ENCODE measurements at places on chromosomes 2 and 18. TPM values are rescaled to one million over a fixed set of nuclear protein-coding genes. Genes with fewer than 3 reads are reported as not detected.

DNA sequence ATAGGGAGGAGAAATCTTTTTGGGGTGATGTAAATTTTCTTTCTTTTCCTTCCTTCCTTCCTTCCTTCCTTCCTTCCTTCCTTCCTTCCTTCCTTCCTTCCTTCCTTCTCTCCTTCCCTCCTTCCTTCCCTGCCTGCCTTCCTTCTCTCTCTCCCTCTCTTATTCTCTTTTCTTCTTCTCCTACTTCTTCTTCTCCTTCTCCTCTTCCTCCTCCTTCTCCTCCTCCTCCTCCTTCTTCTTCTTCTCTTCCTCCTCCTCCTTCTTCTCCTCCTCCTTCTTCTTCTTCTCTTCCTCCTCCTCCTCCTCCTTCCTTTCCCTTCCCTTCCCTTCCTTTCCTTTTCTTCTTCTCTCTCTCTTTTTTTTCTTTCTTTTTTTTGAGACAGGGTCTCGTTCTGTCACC lies 59.9 kb downstream of the MYOM1 start:
- no peak for DNase-seq

Gene KATNAL2
- 0.54 TPM for polyA plus RNA-seq

GRCh38 chr2:13474538-13474937 lies 757.8 kb downstream of the TRIB2 start:
- DNase-seq, result no peak

DNA sequence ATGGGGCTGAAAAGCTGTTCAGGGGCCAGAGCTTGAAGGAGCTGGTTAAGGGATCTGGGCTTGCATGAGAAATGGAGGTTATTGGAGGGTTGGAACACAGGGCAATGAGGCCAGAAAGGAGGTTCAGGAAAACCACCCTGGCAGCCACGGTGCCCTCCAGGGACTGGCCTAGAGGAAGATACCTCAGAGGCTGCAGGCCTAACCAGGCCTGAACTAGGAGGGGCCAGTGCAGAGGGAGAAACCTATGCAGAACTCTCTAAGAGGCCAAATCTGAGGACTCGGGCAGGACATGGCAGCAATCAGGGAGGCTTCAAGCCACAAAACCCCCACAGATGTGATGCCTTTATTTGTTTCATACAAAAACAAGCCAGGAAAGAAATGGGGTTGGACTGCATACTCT lies 66.8 kb downstream of the BIN1 start:
- no peak for DNase-seq

DNA sequence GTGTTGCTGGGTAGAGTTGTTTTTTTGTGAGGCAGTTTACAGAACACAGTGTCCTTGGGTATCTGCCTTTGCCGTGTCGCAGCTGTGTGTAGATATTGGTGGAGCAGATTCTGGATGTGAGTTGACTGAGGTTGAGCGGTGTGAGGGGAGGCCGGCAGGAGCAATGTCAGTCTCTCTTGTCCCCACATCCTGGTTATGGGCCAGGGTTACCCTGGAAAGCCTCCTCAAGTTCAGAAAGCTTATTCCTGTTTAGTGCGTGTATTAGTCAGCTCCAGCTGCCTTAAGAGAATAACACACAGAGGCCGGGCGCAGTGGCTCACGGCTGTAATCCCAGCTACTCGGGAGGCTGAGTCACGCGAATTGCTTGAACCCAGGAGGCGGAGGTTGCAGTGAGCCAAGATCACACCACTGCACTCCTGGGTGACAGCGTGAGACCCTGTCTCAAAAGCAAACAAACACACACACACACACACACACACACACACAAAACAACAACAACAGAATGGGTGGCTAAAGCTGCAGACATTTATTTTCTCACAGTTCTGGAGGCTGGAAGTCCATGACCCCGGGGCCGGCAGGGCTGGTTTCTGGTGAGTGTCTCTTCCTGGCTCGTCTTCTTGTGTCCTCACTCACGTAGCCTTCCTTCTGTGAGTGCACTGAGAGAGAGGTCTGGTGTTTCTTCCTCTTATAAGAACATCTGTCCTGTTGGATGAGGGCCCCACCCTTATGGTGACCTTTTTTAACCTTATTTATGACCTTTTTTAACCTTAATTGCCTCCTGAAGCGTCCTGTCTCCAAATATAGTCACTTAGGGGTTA lies 5.1 kb downstream of the NCK2 start:
- no peak for DNase-seq

Gene RELCH
- 7.4 TPM for polyA plus RNA-seq

Gene LOXL3
- 0.08 TPM for polyA plus RNA-seq

Gene BMPR2
- polyA plus RNA-seq, result 3.1 TPM

Gene PIEZO2
- polyA plus RNA-seq, result not detected

Gene DSC3
- polyA plus RNA-seq, result not detected

GRCh38 chr2:2850859-2851258 lies 519.8 kb upstream of the MYT1L start:
- no peak for DNase-seq

GRCh38 chr2:231056453-231057416 lies at the start of gene PSMD1:
Gene PSMD1 (plus strand): TSS chr2:231056867. CDS start chr2:231057026, 159 bp downstream.
- DNase-seq, result peak; percentile 96

GRCh38 chr2:42169874-42170521 lies 845 bp downstream of the EML4 start:
- peak; percentile 24 for DNase-seq

Gene SMCHD1
- 42.9 TPM for polyA plus RNA-seq

Gene SULT1C4
- polyA plus RNA-seq, result not detected

- no peak for DNase-seq
Measured at GRCh38 chr2:62267696-62268095, 71.8 kb downstream of the B3GNT2 start.

Gene CFAP65
- not detected for polyA plus RNA-seq

DNA sequence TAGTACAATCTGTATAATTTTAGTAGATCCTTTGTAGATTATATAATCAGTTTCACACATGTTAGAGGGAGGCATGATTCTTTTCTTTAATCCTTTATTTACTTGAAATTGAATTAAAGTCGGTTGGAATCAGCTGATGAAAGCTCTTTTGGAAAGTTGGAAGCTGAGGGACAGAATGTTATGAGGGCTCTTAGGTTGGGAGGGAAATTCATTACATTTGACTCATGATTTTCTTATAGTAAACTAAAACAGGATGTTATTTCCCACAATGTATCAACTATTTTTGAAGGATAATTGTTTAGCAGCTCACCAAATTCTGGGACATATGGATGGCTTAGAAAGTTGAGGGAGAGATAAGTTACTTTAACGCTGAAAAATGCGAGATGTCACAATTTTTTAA lies 52.7 kb upstream of the TMEFF2 start:
- DNase-seq, result no peak

GRCh38 chr18:44508474-44508873 lies 172.2 kb upstream of the SETBP1 start:
- no peak for DNase-seq

- DNase-seq, result no peak
Measured at GRCh38 chr2:55025082-55025481, 25.2 kb downstream of the RTN4 start.

DNA sequence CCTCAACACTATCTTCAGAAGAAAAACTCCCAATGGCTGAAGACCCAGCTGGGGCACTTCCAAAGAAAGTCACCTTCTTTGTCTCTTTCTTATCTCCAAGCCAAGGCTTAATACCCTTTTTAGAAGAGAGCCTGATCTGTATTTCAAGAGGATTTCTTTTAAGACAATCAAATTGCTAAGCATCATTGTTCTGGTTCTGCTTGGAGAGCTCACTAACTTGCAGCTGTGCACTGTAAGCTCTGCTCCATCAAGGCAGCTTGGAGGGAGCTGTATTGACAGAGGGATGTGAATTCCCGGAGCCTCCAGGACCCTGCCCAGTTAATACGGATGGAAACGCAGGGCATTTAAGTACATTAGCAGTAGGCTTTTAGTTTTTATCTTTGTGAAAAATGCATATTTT lies 253.1 kb downstream of the TDRD15 start:
- no peak for DNase-seq

Gene POTEC
- not detected for polyA plus RNA-seq

Measured in CD8-positive, alpha-beta memory T cell (primary cell).